Retinal pigment epithelial cell (primary cell): ENCODE measurements at places on chromosomes 4 and X.

GRCh38 chrX:46627062-46627461, 53.5 kb downstream of the CHST7 start:
- DNase-seq, result no peak

- DNase-seq, result no peak
These were observed 179.5 kb upstream of the FTHL17 start for GRCh38 chrX:31251336-31251735.

- no peak for DNase-seq
These were observed 51.8 kb downstream of the PHOX2B start for GRCh38 chr4:41696763-41697162.

GRCh38 chr4:25637581-25638220, 17.9 kb upstream of the SLC34A2 start:
- DNase-seq, result no peak

DNA sequence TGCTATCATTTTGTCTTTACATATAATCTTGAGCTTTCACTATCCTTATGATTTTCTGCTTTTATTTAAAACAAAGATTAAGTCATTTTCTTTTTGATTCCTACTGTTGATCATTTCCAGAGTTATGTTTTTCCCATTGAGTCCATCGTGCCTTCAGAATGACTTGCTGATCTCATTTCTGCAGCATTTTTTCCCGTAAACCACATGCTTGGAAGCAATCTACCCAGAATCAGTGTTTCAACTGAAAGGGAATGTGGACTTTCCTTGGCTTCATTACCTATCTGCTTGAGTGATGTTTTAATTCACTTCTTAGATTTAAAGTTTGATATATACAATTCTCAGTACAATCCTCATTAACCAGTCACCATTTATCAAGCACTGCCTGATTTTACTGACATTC, 192.4 kb upstream of the FSTL5 start:
- no peak for DNase-seq

DNA sequence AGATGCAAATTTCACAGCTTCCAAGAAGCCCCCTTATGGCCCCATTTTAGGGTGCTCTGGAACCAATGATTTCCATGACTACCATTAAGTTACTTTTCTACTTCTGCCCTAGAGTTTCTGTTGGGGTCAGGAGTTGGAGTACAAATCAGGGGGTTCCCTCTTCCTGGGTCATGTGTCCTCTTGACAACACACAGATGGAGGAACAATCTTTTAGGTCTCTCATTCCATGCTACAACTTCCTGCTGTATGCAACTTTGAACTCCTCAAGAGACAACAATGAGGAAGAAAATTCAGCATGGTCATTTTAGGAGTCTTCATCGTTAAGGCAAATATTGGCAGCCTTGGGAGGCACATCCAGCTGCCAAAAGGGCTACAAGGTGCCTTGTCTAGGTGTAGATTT, 79.7 kb downstream of the SEL1L3 start:
- DNase-seq, result no peak

- no peak for DNase-seq
These were observed 90.0 kb upstream of the GATB start for GRCh38 chr4:151850791-151851213.

GRCh38 chrX:5916945-5917344, 311.7 kb downstream of the NLGN4X start:
- DNase-seq, result no peak

DNA sequence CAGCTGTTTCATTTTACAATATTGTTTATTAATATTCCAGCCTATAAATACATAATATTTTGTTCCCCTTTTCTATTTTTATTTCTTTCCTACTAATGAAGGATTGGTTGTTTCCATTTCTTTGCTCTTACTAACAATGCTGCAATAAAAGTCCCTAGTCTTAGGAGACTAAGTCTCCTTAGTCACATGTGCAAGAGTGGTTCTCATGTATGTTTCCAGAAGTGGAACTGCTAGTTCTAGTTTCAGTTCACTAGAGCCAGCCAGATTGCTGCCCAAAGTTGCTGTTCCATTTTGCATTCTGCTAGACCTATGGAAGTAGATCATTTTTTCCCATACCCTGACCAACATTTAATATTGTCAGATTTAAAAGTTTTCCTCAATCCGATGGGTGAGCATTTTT, 44.3 kb downstream of the CNGA1 start:
- no peak for DNase-seq

DNA sequence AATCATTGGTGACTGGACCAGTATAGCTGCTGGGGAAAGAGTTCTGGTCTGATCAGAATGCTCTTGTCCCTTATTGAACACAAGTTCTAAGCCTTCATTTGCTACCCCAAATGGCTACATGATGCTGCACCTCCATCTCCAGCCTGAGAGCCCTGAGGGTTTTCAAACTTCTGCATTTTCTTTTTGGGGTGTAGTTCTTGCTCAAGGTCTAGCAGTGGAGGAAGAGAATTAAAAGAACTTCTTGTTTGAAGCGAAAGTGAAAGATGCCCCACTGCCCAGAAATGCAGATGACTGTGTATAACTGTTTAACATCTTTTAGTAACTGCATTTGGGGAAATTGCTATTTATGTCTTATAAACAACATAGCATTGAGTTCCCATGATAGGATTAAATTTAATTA, 38.5 kb downstream of the LAMTOR3 start:
- DNase-seq, result no peak

DNA sequence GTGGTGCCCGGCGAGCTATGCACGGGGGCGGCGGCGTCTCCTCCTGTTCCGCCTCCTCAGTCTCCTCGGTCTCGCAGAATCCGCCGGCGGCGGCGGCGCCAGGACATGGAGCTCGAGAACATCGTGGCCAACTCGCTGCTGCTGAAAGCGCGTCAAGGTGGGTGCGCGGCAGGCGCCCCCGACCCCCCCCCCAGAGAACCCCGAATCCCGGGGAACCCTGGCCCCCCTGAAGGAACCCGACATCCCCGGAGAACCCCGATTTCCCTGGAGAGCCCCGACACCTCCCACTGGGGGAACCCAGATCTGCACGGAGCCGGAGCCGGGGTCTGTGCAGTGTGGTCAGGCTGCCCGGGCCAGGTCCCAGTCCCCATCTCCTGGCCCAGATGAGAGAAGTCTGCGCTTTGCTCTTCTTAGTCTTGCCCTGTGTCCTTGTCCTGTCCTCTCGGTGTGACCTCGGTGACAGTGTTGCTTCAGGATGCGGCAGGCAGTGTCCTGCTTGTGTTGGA, 648 bp downstream of the GRK4 start:
- DNase-seq, result no peak

DNA sequence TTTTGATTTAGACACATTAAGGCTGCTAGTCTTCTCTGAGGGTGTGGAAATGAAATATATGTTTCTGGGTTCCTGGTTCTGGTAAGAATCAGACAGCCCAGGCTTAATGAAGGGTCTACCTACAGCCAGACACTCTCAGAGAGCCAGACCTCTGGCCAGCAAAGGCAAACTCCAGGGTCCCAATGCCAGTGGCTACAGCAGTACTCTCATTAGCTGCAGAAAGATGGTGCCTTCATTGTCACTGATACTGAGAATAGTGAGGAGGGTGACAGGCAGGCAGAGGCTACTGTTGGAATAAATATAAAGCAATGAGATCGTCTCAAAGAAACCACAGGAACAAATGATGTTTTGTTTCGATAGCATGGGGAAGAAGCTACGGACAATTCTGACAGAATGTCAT, 437.6 kb downstream of the GPM6A start:
- DNase-seq, result no peak

DNA sequence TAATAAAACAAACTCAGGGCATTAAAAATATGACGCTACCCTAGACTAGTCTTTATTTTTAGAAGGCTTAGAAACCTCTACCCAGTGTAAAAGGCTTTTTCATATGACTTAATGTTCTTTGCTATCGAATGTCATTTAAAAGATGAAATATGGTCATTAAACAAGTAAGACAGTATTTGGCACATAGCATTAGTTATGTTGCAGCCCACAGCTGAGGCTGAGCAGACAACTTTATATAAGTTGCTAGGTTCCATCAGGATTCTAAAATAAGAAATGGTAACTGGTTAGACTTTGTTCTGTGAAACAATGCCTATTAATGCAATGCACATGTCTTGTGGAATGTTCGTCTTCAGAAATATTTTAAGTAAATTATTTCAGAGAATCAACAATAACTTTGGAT, 10.4 kb upstream of the PRSS12 start:
- no peak for DNase-seq

GRCh38 chrX:30151964-30152363, 63.4 kb upstream of the MAGEB2 start:
- no peak for DNase-seq

DNA sequence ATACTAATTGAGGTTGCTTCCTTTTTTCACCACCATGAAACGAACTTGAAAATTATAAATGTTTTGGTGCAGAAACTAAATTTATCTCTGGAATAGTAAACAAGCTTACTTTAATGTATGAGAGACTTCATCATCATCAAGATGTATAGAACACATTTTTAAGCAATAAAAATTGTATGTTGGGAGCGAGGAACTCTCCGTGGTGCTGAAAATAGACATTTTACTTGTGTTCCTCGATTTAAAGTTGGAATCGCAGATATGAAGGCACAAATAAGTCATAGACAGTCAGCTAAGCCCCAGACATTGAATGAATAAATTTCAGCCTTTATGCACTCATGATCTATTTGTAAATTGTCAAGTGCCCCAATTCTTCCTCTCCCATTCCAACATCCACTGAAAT, 310.7 kb downstream of the STK32B start:
- DNase-seq, result no peak

GRCh38 chr4:54320826-54321685, 92.0 kb downstream of the PDGFRA start:
- DNase-seq, result no peak

DNA sequence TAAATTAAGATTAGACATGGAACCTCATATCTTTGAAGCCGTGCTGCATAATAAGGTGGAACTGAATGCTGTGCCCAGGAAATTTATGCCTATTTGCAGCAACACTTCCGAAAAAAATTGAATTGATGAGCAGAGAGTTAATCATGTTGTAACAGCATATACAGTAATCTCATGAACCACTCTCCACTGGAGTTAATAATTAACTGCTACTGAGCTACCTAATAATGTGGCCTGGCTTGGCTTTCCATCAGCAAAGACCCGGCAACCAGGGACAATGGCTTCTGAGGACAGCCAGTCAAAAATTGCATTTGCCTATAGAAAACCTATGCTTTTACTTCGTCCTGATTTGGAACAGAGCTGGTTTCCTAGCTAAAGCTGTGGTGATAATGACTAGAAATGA, 63.8 kb upstream of the GATB start:
- DNase-seq, result no peak

- DNase-seq, result no peak
These were observed 1854.6 kb downstream of the PCDH7 start for GRCh38 chr4:32574803-32575202.

- no peak for DNase-seq
These were observed 128.0 kb upstream of the PRKG2 start for GRCh38 chr4:81343046-81343445.

DNA sequence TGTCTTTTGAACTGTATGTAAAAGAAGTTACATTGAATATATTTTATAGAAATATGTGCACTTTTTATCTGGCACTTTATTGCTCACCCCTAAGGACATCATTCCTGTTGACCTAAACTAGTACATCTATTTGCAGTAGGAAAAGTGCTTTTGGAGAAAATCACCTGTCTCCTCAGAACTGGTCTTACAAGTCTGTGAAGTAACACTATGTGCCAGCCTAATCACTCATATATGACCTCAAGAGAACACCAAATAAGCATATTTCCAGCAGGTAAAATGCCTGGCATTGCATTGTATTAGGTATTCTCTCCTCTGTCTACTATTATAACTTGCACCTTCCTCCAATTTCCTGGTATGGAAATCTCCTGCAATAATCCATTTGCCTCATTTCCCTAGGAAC, 4.0 kb upstream of the GASK1B start:
- DNase-seq, result no peak

DNA sequence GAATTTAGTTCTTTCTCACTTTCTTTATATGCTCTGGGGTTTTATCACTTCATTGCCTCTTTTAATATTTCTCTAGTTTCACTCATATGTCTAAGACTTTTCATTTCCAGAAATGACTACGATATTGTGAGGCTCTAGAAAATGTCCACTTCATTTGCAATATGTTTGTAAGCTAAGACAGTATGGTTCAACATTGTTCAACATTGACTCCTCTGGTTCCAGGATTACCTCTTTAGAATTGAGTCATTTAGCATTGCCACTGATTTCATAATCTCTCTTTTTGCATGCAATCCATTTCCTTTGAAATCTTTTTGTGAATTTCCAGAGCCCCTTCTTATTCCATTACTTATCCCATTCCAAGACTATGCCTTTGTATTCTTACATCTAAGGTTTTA, 32.3 kb downstream of the BBS12 start:
- DNase-seq, result no peak

- DNase-seq, result no peak
These were observed 162.9 kb upstream of the NOCT start for GRCh38 chr4:138852681-138853080.

- no peak for DNase-seq
These were observed 276.3 kb upstream of the TACR3 start for GRCh38 chr4:103996064-103996463.

DNA sequence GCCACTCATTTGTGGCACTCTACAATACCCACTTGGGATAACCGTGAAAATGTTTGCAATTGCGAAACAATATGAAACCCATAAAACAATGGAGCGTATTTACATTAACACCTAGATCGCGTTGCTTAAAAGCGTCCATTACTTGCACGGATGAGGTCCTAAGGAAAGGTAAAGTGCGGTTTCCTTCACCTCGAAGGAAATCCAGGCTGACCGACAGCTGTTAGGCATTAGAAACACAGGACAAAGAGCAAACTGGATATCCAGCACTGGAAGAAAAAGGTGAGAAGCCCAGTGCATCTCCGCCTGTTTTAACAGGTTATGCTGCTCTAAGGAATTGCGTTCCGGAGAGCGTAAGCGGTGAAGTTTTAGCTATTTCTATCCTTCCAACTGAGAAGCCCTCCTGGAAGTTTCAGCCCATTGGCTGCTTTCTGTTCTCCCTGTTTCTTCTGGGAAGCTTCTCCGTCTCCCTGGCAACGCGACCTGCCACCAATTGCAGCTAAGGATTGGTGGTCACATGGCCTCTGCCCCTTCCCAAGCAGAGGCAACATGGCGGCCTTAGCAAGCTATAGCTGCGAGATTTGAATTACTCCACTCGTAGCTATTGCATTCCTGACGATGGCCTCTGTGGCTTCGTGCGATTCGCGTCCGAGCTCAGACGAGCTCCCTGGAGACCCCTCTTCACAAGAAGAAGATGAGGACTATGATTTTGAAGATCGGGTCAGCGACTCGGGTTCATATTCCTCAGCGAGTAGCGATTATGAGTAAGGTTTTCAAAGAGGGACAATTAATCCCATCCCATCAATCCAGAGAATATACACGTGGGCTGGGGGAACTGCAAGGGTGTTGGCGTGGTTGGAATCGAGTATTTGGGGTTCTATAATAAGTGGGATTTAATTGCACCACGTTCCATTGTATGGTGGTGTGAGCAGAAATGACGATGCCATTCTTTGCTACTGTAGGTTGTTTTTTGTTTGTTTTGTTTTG, at the start of gene INTU:
Gene INTU, plus strand, starts transcription at position 538 of the 984 bp plus-strand sequence. Its CDS starts 78 bp downstream, at position 616.
- peak; percentile 92 for DNase-seq
